Putamen (tissue), 1 donor: ENCODE measurements at places on chromosomes 3 and 15.

DNA sequence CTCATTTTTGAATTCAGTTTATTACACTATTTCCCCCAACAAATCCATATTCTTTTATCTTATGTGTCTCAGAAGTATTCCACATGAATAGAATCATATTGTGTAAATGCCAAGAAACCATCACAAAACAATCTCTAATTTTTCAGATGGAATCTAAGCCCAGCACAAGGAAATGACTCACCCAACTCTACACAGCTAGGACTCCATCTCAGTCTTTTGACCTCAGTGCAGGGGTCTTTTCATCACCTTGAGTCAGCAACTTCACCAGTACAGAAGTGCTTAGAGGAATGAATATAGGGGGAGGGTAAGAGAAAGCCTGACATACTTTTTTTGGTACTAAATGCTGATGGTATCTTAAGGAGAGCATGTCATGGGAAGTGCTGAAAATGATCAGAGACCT, 169.3 kb upstream of the LRRN1 start:
- DNase-seq, result no peak

DNA sequence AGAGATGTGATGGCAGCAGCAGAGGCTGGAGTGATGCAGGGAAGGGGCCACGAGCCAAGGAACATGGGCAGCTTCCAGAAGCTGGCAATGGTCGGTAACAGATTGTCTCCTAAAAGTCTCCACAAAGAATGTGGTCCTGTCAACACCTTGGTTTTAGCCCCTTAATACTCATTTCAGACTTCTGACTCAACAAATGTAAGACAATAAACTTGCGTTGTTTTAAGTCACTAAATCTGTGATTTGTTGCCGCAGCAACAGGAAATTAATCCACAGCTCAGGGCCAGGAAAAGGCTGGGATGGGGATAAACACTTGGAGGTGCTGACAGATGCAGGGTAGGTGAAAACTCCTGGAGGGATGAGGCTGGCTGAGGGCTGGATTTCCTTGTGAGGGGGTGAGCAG, 69.9 kb downstream of the OXNAD1 start:
- DNase-seq, result no peak

- no peak for DNase-seq
These were observed 74.9 kb downstream of the ETFA start for GRCh38 chr15:76236350-76236749.

- DNase-seq, result no peak
These were observed 17.5 kb downstream of the LMCD1 start for GRCh38 chr3:8519156-8519555.

GRCh38 chr3:155363690-155364070, 70.2 kb upstream of the STRIT1 start:
- DNase-seq, result no peak

GRCh38 chr3:27655547-27655946, 66.6 kb downstream of the EOMES start:
- DNase-seq, result no peak

DNA sequence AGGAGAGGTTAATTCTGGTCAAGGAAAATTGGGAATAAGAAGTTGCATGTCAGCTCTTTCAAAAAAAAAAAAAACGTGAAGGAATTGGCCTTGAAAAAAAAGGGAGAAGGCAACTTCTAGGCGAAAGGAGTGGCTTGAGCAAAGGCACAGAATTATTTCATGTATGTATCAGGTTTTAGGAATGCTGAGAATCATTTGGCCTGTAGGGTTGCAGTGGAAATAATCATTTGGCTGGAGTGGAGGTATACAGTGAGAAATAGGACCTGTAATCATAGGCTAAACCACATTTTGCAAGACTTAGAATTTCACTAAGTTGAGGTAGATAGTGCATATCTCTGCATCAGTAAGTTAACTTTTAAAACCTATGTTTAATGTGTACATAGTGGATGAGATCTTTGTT, 54.9 kb downstream of the EPHA6 start:
- no peak for DNase-seq

DNA sequence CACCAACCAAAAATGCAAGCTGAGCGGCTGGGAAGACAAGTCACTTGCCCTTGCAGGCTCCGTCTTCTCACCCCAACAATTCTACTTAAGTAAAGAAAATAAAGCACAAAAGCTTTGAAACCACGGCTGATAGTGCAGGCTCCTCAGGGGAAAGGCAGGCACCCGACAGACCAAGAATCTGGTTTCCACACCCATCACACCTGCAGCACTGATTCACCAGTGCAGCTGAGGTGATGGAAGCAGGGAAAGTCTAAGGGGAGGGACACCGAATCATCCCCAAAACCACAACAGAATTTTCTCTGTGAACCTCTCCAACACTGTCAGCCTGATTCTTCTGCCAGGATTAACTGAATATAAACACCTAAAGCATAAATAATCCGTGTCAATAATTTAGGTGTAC, 62.0 kb upstream of the NSMCE3 start:
- no peak for DNase-seq

DNA sequence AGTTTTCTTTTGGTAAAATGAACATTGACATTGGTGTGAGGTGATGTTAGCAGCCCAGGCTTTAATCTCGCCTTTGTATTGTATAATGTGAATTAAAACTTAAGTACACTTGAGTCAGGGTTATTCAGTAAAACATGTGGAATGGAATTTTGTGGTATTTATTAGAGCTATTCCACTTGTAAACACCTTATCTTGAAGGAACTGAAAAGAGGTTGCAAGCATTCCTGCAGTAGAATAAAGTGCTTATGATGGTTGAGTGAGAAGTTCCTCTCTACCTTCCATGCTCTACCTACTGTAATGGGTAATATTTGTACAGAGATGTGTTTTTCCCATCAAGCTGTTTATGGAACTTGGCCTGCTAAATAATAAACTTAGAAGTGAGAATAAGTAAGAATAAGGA, 36.1 kb downstream of the HMG20A start:
- DNase-seq, result no peak
